COR-L47 (cell line): ENCODE measurements at places on chromosomes 4 and X.

DNA sequence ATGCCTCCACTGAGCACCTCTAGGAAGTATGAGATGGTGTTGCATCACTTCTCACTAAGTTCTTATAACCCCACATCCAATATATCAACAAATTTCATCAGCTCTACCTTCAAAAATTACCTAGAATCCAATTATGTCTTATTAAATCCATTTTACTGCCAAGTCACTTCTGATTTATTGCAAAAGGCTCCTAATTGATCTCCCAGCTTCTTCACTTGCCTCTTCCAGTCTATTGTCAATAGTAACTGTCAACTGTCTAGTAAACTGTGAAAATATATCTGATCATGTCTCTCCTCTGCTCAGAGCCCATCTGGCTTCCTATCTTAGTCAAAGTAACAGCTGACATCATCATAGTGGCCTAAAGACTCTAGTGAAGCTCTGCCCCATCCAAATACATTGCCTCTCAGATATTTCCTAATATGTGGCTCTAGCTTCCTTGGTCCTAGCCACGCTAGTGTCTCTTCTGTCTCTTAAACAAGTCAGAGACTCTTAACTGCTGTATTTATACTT is 414.5 kb upstream of the ATOH1 start:
- no peak for DNase-seq

- no peak for DNase-seq
Measured at GRCh38 chr4:36267486-36268268, 13.7 kb upstream of the DTHD1 start.

- DNase-seq: no peak
Measured at GRCh38 chrX:118519411-118520215, 24.0 kb downstream of the DOCK11 start.

DNA sequence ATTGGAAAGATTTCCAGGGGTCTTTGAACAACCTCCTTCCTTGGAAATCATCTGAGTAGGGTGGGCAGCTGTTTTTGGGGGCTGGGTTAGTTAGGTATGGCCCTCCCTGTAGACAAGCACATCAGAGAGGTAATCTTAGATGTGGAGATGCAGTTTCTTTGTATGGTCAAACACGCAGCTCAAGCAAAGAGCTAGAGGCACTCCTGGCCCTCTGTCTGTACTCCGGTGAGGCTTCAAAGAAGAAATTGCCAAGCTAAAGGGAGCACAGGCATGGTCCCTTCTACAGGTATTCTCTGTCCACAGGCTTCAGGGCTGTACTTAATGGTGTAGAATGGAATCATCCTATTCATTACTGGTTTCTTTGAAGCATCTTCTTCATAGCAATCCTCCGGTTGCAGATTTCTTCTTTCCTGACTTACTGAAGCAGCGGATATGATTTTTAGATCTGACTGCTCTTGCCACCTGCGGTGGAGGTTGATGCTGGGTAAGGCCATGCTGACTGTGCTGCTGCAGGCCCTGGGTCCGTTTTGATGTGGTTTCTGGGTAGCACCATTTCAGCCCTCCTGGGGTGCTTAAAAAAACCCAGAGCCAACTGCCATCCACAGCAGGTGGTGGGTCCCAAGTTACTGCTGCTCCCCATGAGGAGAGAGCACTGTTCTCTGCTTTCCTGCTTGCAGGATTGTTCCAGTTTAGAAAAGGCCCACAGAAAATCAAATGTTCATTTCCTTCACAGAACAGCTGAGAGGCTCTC is 318.9 kb upstream of the GATB start:
- DNase-seq: no peak

GRCh38 chr4:124754681-124755080 is 42.1 kb upstream of the ANKRD50 start:
- no peak for DNase-seq

- DNase-seq: peak; percentile 27
Measured at GRCh38 chr4:23717528-23718248, 172.2 kb downstream of the PPARGC1A start.

- DNase-seq: no peak
Measured at GRCh38 chr4:185379326-185380295, 16.1 kb downstream of the LRP2BP start.

DNA sequence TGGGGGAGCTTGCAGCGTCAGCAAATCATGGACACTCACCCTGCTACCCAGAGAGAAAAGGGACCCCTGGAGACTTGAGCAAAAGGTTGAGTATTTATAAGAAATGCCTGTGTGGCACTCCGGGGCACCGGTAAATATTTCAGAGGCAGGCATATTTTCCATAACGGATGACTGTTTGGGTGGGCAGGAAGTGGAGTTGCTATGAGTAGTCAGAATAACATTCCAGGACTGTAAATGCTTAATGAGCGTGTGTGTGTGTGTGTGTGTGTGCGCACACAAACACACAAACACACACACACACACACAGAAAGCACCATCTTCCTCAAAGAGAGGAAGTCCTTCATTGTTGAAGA is 74.6 kb downstream of the MXRA5 start:
- DNase-seq: no peak

DNA sequence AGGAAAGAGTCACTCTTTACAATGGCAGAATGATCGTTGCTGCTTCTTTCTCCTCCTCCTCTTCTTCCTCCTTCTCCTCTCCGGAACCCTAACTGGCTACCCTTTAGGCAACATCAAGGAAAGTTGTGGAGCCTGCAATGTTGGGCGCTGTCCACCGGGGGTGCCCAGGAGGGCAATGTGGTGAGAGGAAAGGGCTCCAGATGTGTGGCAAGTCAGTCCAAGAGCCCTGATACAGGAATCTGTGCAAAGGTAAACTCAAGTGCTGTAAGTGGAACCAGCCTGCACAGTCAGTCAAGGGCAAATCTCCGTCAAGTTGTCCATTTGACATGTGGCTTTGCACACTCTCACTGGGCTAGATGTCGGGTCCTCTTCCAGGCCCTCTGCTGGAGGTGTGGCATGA is 2.8 kb downstream of the RTL5 start:
- no peak for DNase-seq

DNA sequence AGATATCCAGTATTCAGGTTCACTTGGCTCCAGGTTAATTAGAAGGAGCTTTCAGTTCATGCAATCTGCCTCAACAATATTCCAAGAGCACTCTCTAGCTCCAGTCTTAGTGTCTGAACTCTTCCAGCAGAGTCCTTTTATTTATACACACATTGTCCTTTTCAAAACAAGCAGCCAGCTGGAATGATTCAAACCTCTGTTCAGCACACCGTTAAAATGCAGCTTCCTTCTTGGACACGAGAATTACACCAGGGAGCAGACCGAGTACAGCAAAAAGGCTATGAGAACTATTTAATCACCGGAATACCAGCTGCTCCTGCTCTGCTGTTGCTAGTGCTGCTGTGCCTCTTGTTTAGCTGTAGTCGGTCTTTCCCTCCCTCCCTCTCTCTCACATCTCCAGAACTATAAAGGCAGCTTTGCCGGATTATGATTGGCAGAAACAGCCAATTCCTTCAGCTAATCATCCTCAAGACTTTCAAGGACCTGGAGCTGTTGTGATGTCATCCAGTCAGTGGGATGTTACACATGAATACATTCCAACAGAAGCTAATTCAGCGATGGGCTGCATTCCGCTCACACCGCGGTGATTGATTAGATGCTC is at the start of gene NDST4:
Gene NDST4 (minus strand): TSS at position 115 of the 601 bp plus-strand sequence. CDS start 36,584 bp downstream, outside the sequence.
- DNase-seq: peak; percentile 61

DNA sequence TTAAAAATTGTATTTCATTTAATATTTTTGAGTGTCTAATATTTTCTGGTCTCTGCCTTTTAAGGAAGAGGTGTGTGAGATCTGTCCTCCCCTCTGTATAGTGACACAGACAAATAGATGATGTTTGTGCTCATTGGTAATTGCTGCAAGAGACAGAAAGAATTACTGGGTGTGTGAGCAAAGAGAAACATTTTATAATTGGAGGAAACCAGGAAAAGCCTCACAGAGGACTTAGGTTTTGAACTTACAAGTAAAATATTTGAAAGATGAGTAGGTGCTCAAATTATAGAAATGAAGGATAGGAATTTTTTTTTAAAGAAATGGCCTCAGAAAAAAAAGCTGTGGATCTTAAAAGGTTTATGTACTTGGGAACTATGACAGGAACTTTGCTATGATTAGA is 149.8 kb downstream of the SPCS3 start:
- DNase-seq: no peak

GRCh38 chrX:100687546-100687945 is 43.5 kb downstream of the SRPX2 start:
- DNase-seq: no peak

DNA sequence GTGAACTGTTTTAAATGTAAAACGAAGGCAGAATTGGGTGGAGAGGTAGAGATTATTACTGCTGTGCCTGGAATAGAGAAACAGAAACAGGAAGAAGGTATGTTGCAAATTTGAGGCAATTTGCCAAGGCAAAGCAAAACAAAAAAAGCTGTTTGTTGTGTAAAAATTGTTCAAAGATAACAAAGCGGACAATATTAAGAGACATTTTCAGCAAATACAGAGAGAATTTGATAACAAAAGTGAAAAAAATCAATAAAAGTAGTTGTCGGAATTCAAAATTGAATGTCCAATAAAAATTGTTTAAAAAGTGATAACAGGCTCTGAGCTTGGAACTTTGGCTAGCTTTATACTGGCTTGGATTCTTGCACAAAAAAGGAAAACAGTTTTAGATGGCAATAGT is 14.4 kb upstream of the SMS start:
- DNase-seq: no peak

GRCh38 chr4:172683021-172683420 is 485.6 kb upstream of the GALNT7 start:
- no peak for DNase-seq

GRCh38 chr4:25861280-25861950 is 1.4 kb downstream of the SEL1L3 start:
- DNase-seq: no peak

DNA sequence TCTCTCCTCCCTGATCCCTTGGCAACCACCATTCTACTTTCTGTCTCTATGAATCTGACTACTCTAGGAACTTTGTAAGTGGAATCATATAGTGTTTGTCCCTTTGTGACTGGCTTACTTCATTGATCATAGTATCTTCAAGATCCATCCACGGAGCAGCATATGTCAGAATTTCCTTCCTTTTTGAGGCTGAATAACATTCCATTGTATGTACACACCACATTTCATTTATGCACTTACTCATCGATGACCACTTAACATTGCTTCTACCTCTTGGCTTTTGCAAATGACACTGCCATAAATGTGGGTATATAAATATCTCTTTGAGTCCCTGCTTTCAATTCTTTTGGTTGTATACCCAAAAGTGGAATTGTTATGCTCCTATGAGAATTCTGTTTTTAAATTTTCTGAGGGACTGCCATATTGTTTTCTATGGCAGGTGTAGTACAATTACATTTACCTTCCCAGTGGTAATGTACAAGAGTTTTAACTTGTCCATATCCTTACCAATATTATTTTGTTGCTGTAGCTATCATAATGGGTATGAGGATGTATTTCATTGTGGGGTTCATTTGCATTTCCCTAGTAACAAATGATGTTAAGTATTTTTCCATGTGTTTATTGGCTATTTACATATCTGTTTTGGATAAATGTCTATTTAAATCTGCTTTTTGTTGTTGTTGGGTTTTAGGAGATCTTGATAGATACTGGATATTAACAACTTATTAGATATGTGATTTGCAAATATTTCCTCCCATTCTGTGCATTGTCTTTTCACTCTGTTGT is 466.1 kb downstream of the C4orf33 start:
- DNase-seq: no peak

- no peak for DNase-seq
Measured at GRCh38 chrX:76279007-76279406, 106.1 kb downstream of the PBDC1 start.

DNA sequence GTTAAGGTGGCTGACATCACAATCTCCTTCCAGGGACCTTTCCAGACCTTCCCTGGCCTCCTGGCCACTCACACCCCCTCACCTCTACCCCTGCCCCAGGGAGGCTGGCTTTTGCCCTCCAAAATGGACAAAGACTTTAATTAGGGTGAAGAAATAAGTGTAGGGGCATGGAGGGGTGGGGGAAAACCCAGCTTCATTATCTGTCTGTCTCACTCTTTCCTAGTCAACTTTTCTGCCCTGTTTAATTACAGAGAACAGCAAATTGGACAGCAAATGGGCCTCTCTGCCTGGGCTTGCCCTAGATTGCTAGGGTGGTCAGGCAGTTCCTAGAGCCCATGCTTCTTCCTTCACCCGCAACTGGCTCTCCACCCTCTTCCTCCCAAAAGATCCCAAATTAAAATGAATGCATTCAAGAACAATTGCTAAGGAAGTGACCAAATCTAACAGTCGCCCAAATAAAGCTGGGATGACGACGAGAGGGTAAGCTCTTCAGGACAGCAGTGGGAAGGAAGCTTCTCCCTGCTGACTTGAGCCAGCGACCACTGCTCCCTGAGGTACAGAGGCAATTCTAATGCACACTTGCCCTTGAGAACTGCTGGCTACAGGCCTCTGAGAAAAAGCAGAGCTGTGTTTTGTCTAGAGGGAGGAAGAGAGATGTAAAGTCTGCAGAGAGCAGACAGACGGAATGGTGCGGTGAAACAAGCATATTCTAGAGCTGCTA is 12.4 kb downstream of the RAI2 start:
- no peak for DNase-seq

DNA sequence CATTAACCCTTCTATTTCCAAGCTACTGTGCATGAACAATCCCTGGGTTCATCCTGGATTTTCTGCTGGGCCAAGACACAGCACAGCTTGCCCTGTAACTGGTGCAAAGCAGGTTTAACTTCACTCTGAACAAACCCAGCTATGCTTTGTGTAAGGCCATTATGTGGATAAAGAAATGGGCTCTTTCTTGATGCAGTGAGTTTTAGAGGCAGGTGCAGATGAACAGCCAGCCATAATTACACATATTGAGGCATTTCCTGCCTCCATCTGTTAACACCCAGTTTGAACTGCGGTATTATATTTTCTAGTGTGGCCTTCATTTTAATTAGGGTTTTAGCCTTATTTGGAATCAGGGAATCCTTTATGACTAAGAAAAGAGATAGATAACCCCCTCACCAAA is 68.7 kb upstream of the ARX start:
- peak; percentile 20 for DNase-seq

DNA sequence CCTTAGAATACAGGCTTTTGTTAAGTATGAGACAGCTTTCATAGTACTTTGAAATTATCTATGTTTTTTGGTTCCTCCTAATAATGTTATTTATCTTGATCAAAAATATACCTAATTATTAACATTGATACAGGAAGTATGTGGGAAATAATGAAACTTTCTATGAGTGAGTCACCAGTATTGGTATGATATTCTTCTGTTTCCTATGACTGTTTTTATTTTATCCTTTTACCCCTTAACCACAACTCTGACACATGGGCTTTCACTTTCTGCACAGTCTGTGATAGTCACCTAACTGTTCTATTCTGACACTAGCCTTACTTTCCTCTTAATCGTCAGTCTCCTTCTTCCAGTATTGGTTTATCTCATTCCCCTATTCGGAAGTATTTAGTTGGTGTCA is 4.7 kb downstream of the THAP9 start:
- no peak for DNase-seq

GRCh38 chrX:9591496-9591895 is 126.6 kb downstream of the TBL1X start:
- DNase-seq: no peak
